ENCODE measurements at places on chromosomes 3 and 15.

DNA sequence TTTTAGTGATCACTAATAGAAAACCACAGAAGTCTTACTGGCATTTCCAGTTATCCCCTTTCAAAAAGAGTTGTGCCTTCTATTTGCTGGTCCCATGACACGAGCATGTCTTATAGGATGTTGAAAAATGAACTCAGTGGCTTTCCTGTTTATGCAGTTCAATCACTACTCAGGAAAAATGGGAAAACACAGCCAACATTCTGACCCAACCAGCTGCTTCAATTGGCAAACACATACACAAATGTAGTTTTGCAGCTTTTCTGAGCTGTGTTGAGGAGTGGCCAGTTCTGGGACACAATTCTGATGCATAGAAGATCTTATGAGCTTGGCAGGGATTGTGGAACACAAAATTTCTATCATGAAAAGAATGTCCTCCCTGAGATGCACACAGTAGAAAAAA is 40.3 kb downstream of the FSTL1 start:
- no peak for DNase-seq

- no peak for DNase-seq
Observed at GRCh38 chr3:45071075-45071474, 45.0 kb downstream of the CLEC3B start.

- DNase-seq, result no peak
Observed at GRCh38 chr15:58865425-58865880, 68.0 kb downstream of the SLTM start.

DNA sequence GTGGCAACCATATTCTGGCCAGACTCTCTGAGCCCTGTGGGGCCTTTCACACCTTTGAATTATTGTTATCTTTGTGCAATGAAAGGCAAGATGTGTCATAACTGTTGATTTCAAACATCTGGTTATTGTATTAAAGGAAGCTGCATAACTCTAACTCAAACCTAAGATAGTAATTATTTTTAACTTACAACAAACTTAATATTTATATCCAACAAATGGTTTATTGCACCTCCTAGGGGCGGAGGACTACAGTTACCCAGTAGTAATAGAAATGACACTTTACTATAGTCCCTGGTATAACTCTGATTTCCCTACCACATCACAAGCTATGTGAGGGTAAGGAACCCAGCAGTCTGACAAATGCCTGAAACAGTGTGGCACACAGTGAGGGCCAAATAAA is 363.9 kb upstream of the SUCLG2 start:
- DNase-seq, result no peak

GRCh38 chr3:48748754-48749153 is 31.7 kb upstream of the IP6K2 start:
- no peak for DNase-seq

Data from central memory CD8-positive, alpha-beta T cell (primary cell).